ENCODE measurements at places on chromosomes 5 and 9. TPM values are rescaled to one million over a fixed set of nuclear protein-coding genes. Genes with fewer than 3 reads are reported as not detected.
A peak's percentile ranks its signal among the peaks of the same experiment; 100 is the strongest.

DNA sequence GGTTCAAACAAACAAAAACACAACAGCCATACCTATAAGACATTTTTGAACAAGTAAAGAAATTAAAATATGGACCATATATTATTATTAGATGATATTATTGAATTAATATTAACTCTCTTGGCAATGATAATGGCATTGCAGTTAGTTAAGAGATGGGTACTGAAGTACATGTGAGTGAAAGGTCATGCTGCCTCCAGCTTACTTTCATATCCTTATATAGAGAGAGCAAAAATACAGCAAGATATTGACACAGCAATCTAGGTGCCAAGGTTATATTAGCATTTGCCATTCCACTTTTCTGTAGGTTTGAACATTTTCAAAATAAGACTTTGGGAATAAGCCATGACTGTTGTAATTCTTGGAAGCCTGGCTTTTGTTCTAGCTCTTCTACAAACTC, 6.1 kb downstream of the TNFSF8 start:
- no peaks in the 10 kb centered on the region for H3K4me1 ChIP-seq
- H3K36me3 ChIP-seq: no peaks in the 10 kb centered on the region
- no peak overlapping the region for H3K4me3 ChIP-seq
- DNase-seq: no peak

DNA sequence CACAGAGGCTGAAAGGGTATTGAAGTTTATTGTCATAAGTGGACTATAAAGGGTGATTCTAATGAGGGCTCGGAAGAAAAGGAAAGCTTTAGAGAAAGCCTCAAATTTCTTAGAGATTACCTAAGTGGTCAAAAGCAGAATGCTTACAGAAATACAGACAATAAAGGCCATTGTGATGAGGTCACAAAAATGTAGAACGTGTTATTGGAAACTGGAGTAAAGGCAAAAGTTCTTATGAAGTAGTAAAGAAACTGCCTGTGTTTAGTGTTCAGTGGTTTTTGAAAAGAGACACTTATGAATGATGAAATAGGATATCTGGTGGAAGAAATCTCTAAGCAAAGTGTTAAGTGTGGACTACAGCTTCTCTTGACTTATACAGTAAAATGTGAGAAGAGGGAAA, 726.9 kb downstream of the DNAH5 start:
- no peak overlapping the region for H3K27ac ChIP-seq
- H3K36me3 ChIP-seq: no peaks in the 10 kb centered on the region
- DNase-seq: no peak
- H3K4me1 ChIP-seq: no peaks in the 10 kb centered on the region

- no peaks in the 10 kb centered on the region for H3K4me1 ChIP-seq
- H3K36me3 ChIP-seq: peaks cover 6% of the 10 kb centered on the region
- H3K27ac ChIP-seq: no peak overlapping the region
- H3K4me3 ChIP-seq: no peak overlapping the region
- no peak for DNase-seq
These were observed 6.4 kb downstream of the SLC22A5 start for GRCh38 chr5:132375957-132376356.

GRCh38 chr5:135596157-135596763, 17.5 kb upstream of the CXCL14 start:
- no peak overlapping the region for H3K4me3 ChIP-seq
- H3K4me1 ChIP-seq: no peaks in the 10 kb centered on the region
- H3K27me3 ChIP-seq: peaks cover 11% of the 10 kb centered on the region

GRCh38 chr9:130088051-130088450, 34.3 kb downstream of the GPR107 start:
- peaks cover 35% of the 10 kb centered on the region for H3K36me3 ChIP-seq
- no peak overlapping the region for H3K27ac ChIP-seq
- DNase-seq: no peak
- H3K4me3 ChIP-seq: no peak overlapping the region

Gene SLC6A18
- not detected for polyA plus RNA-seq

Gene PRRT1B
- not detected for polyA plus RNA-seq

- H3K4me3 ChIP-seq: no peak overlapping the region
- no peak overlapping the region for H3K27ac ChIP-seq
- no peak for DNase-seq
- no peaks in the 10 kb centered on the region for H3K4me1 ChIP-seq
- H3K36me3 ChIP-seq: no peaks in the 10 kb centered on the region
These were observed 79.5 kb upstream of the NFIB start for GRCh38 chr9:14393418-14393817.

- H3K27me3 ChIP-seq: no peaks in the 10 kb centered on the region
- DNase-seq: peak; percentile 30
- no peaks in the 10 kb centered on the region for H3K36me3 ChIP-seq
- peaks cover 18% of the 10 kb centered on the region for H3K4me1 ChIP-seq
These were observed 322.1 kb upstream of the SLC30A5 start for GRCh38 chr5:68771732-68772131.

GRCh38 chr5:1108865-1109174, 3.0 kb downstream of the SLC12A7 start:
- H3K27me3 ChIP-seq: no peaks in the 10 kb centered on the region
- no peak for DNase-seq
- peaks cover 2% of the 10 kb centered on the region for H3K4me1 ChIP-seq
- no peak overlapping the region for H3K4me3 ChIP-seq
- H3K27ac ChIP-seq: no peak overlapping the region
- H3K36me3 ChIP-seq: no peaks in the 10 kb centered on the region

DNA sequence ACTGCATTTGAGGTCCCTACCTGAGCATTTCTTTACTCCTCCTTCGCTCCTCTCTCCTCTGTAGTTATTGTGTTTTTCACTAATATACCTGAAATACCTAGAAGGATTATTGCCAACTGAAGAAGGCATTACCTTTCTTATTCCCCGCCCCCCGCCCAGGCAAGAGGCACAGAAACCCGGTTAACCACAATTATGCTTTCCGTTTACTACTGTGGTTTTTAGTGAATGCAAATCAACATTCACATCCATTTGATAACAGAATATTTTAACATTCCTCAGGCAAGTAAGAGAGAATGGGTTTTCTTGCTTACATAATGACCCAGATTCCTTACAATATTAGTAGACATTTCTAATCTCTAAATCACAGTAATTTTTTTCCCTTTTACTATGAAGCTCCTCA, 136.9 kb downstream of the PCSK5 start:
- H3K27ac ChIP-seq: no peak overlapping the region
- no peak overlapping the region for H3K4me3 ChIP-seq
- no peak for DNase-seq
- no peaks in the 10 kb centered on the region for H3K4me1 ChIP-seq

Gene FOXI1
- polyA plus RNA-seq: not detected

DNA sequence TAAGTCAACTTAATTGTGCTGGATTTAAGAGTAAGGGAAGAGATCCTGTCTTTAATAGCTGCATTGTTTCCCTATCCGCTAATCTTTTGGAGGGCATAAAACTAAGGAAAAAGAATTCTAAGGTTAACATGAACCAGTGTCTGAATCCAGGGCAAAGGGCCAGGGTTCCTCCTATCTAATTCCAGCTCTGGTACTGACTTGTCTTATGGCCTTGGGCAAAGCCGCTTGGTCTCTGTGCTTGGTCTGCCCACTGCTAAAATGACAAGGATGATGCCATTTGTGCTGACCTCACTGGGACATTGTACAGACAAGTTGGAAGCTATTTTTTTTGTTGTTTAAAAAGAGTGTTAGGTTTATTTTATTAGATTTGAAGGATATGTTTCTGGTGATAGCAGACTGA, 334.7 kb upstream of the PIK3R1 start:
- no peak overlapping the region for H3K4me3 ChIP-seq
- H3K27ac ChIP-seq: no peak overlapping the region
- no peaks in the 10 kb centered on the region for H3K4me1 ChIP-seq
- no peaks in the 10 kb centered on the region for H3K27me3 ChIP-seq
- H3K36me3 ChIP-seq: no peaks in the 10 kb centered on the region

GRCh38 chr5:17441351-17441750, 56.7 kb upstream of the TAF11L2 start:
- H3K27ac ChIP-seq: no peak overlapping the region
- no peaks in the 10 kb centered on the region for H3K4me1 ChIP-seq
- no peak for DNase-seq
- H3K4me3 ChIP-seq: no peak overlapping the region

Gene DOCK2
- polyA plus RNA-seq: 3.8 TPM

Gene DNAH5
- 0.74 TPM for polyA plus RNA-seq

DNA sequence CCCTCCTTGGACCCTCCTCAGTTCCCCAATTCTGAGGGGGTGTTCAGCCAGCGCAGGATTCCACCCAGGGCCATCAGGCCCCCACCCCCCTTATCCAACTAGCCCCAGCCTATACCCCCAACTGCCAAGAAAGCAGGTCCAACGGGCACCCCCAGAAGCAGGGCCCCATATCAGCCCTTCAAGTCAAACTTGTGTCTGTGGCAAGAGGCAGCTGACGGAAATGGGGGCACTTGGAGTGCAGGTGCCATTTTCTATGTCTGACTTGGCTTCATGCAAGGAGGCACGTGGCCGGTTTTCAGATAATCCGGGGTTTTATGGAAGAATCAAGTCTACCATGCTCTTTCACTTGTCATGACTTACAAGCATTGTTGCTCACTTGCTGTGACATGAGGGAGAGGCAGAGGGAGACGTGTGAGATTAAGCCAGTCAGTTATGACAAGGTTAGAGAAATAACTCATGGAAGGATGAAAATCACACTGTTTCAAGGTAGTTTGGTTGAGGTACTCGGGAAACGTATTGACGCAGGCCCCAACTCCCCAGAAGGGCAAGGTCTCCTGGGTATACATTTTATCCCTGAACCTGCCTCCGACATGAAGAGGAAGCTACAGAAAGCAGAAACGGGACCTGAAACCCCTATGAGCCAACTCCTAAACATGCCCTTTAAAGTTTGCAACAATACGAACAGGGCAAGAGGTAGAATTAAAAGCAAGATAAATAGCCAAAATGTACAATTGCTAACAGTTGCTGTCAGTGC, 26.5 kb upstream of the CLPTM1L start:
- no peak overlapping the region for H3K27ac ChIP-seq
- no peak overlapping the region for H3K4me3 ChIP-seq
- peaks cover 70% of the 10 kb centered on the region for H3K27me3 ChIP-seq
- no peaks in the 10 kb centered on the region for H3K4me1 ChIP-seq

Gene ZFP37
- 0.58 TPM for polyA plus RNA-seq

Gene TBCA
- 142 TPM for polyA plus RNA-seq

Gene SLC1A1
- polyA plus RNA-seq: 0.23 TPM

Gene LCN1
- polyA plus RNA-seq: not detected

Gene CMYA5
- 0.21 TPM for polyA plus RNA-seq
